Activated T-helper 1 cell treated with Interleukin-2 at 50 U/mL for 16 hours (primary cell): ENCODE measurements at places on chromosomes 7 and 10.
A peak's percentile ranks its signal among the peaks of the same experiment; 100 is the strongest.

DNA sequence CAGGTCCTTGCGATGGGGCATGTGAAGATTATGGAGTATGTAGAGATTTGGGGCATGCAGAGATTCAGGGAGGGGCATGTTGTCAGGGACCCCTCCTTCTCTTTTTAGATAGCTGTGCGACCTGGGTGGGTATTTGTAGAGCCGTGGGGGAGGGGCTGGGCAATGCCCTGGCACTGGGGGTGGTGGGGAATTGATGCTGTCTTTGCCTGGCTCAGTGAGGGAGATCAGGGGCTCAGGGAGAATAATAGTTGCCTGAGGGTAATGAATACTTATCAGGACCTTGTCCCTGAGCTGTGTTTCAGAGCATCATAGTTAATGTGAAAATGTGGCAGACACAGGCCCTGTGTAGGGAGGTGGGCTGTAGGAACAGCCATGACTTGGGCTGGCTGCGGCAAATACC is 3.5 kb downstream of the RAMP3 start:
- no peak for DNase-seq

DNA sequence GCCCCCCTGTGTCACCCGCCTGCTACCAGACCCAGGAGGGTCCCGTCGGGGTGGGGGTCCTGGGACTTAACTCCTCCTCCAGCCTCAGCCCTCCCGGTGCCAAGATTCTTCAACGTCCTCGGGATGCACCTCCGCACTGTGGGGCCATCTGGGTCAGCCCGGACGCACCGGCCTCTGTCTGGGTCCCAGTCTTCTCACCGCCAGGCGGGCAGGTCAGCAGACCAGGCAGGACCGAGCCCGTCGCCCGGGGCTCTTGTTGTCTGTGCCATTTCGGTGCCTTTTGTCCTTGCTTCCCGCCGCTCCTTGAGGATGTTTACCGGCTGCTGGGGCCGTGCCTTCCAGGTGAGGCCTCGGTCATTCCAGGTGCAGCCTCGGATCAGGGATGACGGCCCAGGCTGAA is 32.1 kb upstream of the PSMG3 start:
- no peak for DNase-seq

DNA sequence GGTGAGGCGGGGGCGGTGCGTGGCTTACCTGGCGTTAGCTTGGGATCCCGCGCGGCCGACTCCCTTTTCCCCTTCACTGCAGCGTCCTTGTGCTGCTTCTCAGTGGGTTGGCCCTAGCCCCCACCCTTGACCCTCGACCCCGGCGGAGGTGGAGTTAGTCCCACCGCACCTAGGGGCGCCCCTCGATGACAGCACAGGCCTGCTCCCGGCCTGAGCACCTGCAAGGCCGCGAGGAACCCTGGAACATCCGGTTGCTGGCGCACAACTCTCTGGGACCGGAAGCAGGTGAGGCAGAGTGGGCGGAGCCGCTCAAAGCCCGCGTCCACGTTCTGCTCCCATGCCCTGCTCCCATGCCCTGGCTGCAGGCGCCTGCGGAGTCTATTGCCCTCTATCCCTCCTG is 266.9 kb downstream of the USP6NL start:
- DNase-seq: no peak

DNA sequence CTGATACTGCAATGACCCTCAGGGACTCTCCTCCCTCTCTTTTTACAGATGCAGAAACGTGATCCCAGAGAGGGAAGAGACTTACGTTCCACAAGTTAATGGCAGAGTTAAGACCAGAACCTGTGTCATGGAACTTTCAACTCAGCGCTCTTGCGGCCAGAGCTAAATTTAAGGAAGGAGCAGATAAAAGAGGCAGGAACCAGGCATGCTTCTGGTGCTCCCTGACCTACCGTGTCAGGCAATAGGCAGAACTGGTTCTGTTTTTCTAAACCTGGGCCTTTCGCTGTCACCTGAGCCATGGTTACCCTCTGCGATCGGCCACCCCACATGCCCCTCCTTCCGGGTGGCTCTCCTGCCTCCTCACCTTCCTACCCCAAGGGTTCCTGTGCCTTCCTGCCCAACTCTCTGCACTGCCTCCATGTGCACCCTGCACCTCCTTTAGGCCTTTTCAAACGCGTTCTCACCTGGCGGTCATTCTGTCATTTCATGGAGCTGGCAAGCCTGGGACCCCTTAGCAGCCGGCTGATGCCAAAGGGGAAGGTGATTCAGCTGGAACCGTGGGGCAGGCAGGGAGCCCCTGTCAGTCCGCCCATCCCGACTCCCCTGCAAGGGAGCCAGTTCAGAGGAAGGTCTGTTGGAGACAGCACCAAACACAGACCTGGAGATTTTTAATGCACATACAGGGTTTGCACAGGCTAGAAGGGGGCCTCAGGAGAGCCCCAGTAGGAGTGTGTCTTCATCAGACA is 7.7 kb upstream of the GBX1 start:
- DNase-seq: no peak

DNA sequence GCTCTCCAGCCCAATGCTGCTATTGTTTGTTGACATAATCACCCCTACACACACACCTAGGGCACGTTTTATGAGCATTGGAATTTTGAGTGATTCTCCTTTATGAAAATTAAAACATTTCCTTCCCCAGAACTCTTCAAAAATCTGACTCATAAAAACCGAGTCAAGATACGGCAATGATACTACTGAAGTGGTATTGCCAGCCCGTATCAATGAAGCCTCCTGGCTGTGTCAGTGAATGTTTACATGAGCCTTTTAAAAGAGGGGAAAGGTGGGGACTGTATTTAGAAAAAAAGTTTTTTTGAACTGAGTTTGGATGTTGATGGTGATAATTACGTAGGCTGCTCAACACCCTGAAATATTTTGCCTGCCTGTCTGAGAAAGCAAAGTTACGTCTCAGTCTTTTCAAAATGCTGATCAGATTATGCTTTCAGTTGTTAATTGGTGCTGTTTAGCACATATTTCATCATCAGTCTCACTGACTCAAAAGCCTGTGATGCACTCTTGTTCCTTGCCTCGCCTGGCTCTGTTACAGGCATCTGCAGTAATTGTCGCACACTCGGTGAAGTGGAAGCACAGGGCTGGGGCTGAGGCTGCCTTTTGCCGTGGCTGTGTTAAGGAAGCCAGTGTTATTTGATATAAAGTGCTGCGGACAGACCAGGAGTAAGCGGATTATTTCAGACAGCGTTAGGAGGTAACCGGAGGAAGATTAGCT is 157.4 kb upstream of the TCF7L2 start:
- DNase-seq: no peak

GRCh38 chr10:88853155-88853881 is 1.7 kb upstream of the ANKRD22 start:
- DNase-seq: no peak

DNA sequence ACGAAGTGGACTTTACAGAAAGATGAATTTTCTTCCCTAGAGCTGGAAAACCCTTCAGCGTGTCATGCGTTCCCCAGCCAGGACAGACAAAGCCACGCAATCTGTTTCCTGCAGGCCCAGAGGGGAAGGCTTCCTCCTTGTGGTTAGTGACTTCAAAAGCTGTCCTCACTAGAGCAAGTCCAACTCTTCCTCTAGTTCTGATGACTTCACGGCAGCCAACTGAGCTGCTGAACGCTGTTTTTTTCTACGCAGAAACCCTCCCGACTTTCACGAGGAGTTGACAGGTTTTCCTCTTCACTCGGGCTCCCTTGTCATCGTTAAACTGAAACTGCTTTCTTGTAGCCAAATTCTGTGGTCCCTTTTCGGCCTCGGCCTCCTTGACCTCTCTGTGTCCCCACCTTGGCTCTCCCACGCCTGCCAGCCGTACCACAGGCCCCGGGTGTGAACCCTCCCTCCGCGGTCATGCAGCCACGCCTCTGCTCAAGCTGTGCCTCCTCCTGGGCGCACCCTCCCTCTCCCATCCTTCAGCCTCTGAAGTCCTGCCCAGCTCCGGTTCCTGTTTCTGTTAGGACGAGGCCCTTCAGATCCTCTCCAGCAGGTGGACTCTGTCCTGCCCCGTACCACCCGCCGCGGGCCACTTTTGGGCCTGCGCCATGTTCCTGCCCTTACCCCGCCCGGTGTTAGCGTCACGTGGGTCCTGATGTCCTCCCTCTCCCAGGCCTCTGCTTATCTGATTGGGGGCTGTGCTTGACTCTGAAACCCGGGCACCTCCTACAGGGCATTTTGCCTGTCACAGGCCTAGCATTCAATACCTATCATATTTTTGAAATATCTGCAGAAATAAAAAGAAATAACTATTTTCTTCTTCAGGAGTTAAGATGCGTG is 39.3 kb downstream of the CUX1 start:
- DNase-seq: peak; percentile 58
